DND-41 (cell line): ENCODE measurements at places on chromosomes 11 and 22.

DNA sequence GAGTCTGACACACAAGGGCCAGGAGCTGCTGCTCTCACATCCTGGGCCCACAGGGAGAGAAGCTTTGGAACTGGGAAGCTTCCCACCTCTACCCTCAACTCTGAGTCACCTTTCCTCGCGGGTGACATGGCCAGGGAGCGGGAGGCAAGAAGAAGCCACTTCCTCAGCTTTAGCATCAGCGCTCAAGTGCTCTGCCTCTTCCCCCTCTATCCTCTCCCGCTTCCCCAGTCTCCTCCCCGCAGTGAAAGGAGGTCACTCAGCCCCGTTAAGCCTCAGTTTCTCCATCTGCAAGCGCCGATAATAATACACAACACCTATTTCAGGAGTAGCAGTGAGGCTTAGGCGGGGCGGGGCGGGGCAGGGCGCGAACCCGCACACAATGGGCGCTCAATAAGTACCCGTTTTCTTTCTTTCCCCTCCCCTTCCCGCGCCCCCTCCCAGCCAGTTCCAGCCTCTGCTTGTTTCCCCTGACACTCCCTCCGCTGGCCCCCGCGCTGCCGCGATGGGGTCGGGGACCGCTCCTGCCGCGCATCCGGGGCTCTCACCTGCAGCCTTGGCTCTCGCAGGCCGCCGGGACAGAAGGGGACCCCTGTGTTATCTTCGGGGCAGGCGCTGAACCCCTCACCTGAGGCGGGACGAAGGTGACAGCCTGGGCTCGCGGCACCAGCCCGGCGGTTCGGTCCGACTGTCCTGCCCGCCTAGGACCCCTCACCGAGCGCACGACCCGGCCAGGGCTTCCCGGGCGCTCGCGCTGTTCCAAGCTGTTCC is 892 bp downstream of the GDPD5 start:
- H3K4me3 ChIP-seq: peak overlapping the region; percentile 68
- H3K4me1 ChIP-seq: peaks cover 25% of the 10 kb centered on the region
- H3K27ac ChIP-seq: peak overlapping the region; percentile 20; the same call in 1 of the 2 replicates
- peak; percentile 36 for DNase-seq
- no peaks in the 10 kb centered on the region for H3K36me3 ChIP-seq

DNA sequence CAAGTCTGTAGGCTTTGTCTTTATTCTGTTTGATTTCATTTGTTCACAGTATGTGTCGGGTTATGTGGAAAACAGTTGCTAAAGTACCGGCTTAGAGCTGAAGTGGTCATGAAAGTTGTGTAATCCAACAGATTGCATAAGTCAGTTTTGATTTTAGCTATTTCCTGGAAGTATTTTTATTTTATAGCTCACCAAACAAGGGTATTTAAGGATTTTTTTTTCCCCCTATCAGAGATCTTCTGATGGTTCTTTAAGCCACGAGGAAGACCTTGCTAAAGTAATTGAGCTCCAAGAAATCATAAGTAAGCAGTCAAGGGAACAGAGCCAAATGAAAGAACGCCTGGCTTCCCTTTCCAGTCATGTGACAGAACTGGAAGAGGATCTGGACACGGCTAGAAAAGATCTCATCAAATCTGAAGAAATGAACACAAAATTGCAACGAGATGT is 55.9 kb downstream of the PPFIA1 start:
- H3K27ac ChIP-seq: no peak overlapping the region
- no peak overlapping the region for H3K4me3 ChIP-seq
- no peak for DNase-seq

GRCh38 chr11:67614730-67615714 is 8.3 kb downstream of the NDUFV1 start:
- H3K27me3 ChIP-seq: no peaks in the 10 kb centered on the region
- H3K36me3 ChIP-seq: peaks cover 37% of the 10 kb centered on the region
- peak; percentile 69 for DNase-seq
- H3K4me1 ChIP-seq: peaks cover 48% of the 10 kb centered on the region

- H3K4me1 ChIP-seq: no peaks in the 10 kb centered on the region
- H3K36me3 ChIP-seq: no peaks in the 10 kb centered on the region
- H3K27me3 ChIP-seq: no peaks in the 10 kb centered on the region
- H3K27ac ChIP-seq: no peak overlapping the region
- no peak overlapping the region for H3K4me3 ChIP-seq
Observed at GRCh38 chr11:87597725-87598124, 560.0 kb downstream of the TMEM135 start.

- peaks cover 61% of the 10 kb centered on the region for H3K4me1 ChIP-seq
- peak overlapping the region; percentile 92 for H3K27ac ChIP-seq
- no peaks in the 10 kb centered on the region for H3K36me3 ChIP-seq
- H3K27me3 ChIP-seq: no peaks in the 10 kb centered on the region
- no peak overlapping the region for H3K4me3 ChIP-seq
Observed at GRCh38 chr22:23137905-23138561, 3.8 kb downstream of the RSPH14 start.

DNA sequence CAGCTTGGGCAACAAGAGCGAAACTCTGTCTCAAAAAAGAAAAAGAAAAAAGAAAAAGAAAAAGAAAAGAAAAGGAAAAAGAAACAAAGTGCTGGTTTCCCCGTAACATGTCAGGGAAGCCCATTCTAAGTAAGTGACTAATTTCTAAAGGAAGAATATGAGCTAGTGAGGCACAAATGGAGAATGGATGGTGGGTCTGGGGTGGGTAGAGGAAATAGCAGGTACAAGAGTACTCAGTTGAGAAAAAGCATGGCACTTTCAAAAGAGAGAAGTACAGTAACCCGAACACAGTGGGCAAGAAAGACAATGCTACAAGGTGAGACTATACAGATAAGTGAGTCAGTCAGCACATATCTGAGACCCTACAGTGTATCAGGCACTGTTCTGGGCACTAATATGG is 4.5 kb downstream of the MAJIN start:
- H3K27me3 ChIP-seq: no peaks in the 10 kb centered on the region
- no peak overlapping the region for H3K4me3 ChIP-seq
- H3K36me3 ChIP-seq: no peaks in the 10 kb centered on the region
- H3K27ac ChIP-seq: no peak overlapping the region

GRCh38 chr11:73350908-73351636 is 25.1 kb upstream of the RELT start:
- peak; percentile 68 for DNase-seq
- H3K4me3 ChIP-seq: no peak overlapping the region
- no peak overlapping the region for H3K27ac ChIP-seq
- no peaks in the 10 kb centered on the region for H3K27me3 ChIP-seq

DNA sequence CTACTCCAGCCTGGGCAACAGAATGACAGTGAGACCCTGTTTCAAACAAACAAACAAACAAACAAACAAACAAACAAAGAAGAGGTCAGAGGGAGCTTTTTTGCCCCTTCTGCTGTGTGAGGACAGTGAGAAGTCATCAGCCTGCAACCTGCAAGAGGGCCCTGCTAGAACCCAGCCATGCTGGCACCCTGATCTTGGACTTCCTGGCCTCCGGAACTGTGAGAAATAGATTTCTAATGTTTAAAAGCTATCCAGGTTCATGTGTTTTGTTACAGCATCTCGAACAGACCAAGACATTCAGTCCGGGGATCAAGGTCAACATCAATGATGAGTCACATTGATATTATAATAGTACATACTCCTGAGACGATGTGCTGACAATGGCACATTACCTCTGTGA is 41.4 kb upstream of the GRAMD1B start:
- no peaks in the 10 kb centered on the region for H3K36me3 ChIP-seq
- H3K27ac ChIP-seq: no peak overlapping the region
- H3K4me3 ChIP-seq: no peak overlapping the region
- H3K4me1 ChIP-seq: no peaks in the 10 kb centered on the region
- H3K27me3 ChIP-seq: peaks cover 19% of the 10 kb centered on the region
- DNase-seq: no peak
